ENCODE measurements at places on chromosomes 7 and 10.

DNA sequence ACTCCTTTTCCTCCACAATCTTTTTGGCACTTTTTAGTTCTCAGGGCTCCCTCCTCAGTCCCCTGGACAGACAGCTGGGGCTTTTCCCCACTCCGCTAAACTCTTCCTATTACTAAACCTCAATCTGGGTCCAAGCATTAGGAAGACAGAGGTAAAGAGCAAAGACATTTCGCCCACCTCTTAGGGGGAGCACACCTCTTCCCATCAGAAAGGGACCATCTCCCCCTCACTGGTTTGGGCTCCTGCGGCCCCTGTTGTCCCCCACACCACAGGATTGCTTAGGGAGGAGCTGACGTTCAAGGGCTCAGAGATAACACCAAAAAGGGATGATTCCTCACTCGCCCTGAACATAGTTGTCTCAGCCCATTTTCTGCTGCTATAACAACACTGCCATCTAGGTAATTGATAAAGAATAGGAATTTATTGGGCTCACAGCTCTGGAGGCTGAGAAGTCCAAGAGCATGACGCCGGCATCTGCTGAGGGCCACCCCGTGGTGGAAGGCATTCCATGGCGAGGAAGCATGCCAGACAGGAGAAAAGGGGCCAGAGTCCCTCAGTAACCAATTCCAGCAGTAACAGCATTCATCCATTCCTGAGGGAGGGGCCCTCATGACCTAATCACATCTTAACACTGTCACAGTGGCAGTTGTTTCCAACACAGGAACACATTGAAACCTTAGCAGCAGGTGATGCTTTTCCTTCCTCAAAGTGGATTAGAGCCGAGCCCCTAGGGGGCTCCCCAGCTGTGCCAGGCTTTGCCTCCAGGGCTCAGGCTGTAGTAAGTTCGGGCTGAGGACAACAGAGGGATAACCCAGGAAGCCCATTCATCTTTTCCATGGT, 209.6 kb downstream of the EBF3 start:
- DNase-seq = no peak

DNA sequence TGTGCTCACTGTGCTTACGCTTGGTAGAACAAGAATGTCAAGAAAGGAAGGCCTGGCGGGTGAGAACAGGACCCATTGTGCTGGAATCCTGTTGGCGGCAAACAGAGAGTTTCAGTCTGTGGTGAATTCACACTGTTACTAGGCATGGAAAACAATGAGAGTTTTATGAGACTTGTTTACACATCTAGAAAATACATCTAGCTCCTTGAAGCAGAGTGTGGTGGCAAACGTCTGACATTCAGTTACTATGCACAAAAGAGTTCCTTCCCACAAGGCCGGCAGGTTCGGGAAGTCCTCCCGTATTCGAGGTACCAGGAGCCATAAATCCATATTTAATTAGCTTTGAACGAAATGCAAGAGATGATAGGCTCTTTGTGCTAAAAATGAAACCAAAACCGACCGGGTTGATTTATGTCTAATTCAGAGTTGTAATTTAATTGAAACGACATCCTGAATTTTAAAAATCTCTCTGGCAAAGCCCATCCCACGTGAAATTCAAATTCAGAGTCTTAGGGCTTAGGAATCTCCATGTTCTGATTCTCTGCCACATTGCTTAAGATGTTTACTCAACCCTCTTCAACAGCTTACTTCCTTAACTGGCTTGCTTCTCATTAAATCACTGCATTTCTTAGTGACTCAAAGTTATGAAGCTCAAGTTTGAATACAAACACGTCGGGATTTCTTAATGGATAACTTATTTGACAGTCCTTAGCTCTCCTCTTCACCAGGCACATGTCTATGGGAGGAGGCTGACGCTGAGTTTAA, 299.9 kb upstream of the PITRM1 start:
- no peak for DNase-seq

- DNase-seq = no peak
Measured at GRCh38 chr7:156505876-156506275, 134.7 kb upstream of the RNF32 start.

GRCh38 chr7:137985897-137986251, 16.0 kb downstream of the CREB3L2 start:
- DNase-seq = no peak

GRCh38 chr7:95491634-95492314, 6.0 kb downstream of the ASB4 start:
- no peak for DNase-seq

DNA sequence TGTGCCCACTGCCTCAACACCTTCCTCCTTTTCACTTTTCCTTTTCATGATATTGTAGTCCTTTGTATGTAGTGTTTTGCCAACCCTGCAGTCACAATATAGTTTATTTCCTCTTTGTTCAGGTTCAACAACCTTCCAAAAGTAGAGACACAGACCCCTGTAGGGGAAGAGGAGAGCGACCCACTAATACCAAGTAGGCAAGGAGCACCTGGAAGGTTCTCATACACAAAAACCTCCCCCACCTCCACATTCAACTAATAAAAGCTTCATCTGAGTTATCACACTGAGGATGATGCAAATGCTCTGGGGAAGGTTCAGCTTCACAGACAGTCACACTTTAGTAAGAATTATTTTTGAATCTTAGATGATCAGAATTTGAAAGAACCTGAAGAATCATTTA, 41.6 kb downstream of the PIK3AP1 start:
- no peak for DNase-seq

GRCh38 chr7:74619235-74619860, 38.2 kb upstream of the GTF2I start:
- DNase-seq = no peak

- DNase-seq = no peak
Measured at GRCh38 chr10:86969421-86970041, 1.2 kb downstream of the ADIRF start.

GRCh38 chr10:49567810-49568209, 28.9 kb upstream of the ERCC6 start:
- DNase-seq = no peak

DNA sequence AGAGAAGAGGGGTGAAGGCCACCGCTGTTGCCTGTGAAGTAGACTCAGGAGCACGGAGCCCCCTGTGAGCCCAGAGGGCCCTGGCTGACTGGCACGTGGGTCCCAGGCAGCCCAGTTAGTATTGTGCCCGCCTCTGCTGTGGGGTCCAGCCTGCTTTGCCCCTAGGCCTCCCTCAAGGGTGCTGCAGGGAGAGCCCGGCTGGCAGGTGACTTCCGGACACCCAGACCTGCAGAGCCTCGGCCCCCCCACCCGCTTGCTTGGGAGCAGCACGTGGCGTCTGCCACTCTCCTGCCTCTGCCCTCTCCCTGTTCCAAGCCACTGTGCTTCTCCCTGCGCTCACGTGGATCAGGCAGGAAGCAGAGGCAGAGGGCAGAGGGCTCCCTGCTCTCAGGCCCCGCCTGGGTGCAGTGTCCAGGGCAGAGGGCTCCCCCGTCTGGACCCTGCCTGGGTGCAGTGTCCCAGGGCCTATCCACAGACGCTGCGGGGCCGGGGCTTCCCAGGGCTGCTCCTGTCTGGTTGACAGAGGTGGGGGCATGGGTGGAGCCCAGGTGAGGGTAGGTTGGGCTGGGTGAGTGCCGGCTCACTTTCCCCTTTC, 88.4 kb downstream of the DNAJB6 start:
- no peak for DNase-seq

- DNase-seq = no peak
Measured at GRCh38 chr10:78931321-78932053, 137.3 kb upstream of the ZMIZ1 start.

DNA sequence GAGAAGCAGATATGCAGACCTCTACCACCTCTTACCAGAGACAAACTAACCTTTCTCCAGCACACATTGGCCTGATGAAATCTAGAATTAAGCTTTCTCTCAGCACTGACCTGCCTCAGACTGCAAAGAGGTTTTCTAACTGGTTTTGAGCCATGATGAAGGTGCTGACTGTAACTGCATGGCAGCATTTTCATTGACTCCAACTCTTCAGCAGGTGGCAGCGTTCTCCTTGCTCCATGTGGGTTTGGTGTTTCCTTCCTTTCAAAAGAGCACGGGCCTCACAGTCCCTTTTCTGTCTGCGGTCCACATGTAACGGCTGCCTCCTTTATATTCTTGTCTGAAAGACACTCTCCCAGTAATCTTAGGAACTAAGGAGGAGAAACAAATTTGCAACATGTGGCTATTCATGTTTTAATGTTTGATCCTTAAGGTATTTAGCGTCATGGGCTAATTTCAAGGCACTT, 12.6 kb downstream of the KLLN start:
- peak; percentile 29 for DNase-seq

DNA sequence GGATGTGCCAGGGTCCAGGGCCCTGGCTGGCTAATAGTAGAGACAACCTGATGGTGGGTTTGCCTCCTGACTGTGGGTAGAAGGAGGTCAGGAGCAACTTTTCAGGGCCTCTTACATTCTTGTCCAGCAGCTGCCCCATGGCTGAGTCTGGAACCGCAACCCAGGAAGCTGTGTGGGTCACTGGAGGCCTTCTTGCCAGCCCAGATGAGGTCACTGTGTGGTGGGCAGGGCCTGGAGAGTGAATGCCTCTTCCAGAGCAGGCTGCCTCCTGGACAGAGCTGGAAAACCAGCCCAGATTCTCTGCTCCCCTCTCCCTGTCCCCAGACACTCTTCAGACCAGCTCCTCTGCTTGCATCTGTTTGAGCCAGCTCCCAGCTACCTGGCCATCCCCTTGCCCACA, 43.5 kb upstream of the LEP start:
- no peak for DNase-seq

DNA sequence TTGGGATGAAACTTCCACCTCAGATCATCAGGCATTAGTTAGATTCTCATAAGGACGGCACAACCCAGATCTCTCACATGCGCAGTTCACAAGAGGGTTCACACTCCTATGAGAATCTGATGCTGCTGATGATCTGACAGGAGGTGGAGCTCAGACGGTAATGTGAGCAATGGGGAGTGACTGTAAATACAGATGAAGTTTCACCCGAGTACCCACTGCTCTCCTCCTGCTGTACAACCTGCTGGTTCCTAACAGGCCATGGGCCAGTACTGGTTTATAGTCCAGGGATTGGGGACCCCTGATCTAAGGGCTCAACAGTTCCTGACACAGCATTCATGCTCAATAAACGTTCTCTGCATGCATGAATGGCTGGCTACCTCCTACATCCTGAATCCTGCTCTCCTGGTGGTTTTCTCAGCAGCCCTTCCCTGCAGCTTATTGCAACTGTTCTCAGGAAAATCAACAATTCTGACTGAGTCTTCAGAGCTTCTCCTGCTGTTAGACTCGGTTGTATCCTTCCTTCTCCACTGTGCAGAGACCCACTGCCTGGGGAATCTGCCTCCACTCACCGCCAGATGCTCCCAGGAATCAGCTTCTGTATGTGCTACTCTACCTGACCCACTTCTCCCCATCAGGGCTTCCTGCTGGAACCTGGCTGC, 17.4 kb downstream of the PDE6C start:
- no peak for DNase-seq

GRCh38 chr10:126402721-126403695, 14.7 kb upstream of the ADAM12 start:
- DNase-seq = no peak

GRCh38 chr10:86681722-86682386, 13.5 kb downstream of the LDB3 start:
- no peak for DNase-seq

DNA sequence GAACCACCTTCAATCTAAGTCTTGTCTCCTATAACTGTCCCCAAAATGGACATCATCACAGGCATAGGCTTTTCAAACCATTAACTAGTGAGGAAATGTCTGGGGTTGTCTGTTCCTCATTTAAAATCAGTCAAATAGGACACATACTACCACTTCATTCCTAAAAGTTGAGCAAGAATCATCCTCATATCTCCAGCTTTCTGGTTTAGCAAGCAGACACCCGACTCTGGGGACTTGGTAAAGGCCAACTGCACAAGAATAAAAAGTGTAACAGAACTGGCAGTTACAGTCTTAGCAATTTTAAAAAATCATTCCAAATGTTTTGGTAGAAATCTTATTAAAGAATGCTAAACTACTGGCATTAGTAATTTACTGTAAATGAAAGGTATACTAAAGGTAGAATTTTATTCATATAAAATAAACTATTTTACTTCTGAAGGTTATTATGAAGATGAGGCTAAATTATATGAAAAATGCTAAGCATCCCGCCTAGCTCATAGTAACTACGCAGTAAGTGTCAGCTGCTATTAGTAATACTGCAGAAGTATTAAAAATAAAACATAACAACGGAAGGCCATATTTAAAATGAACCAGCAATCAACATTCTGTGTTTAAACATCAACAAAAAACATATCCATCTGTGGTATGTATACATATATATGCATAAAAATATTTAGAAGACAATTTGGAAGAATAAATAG, 60.8 kb downstream of the ZNF438 start:
- DNase-seq = no peak

- DNase-seq = no peak
Measured at GRCh38 chr7:121397361-121397760, 1.3 kb upstream of the FAM3C start.

DNA sequence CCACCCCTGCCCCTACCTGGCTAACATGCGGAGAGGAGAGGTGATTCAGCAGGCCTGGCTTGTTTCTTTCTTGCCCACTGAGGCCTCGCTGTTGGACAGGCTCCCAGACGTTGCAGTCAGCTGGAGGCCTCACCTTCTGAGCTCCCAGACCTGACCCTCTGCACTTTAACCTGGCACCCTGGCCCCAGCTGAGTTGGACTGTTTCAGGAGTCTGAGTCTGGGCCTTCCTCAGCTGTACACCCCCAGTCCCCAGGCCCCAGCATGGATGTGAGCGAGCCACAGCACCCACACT, 35.0 kb downstream of the UNC5B start:
- DNase-seq = no peak

- no peak for DNase-seq
Measured at GRCh38 chr10:50625649-50626132, 1.9 kb upstream of the SGMS1 start.

Data from activated T-cell treated with anti-CD3 and anti-CD28 coated beads for 4 hours (primary cell).